Activated CD4-positive, alpha-beta T cell treated with anti-CD3 and anti-CD28 coated beads for 4 hours (primary cell): ENCODE measurements at places on chromosomes 13 and 19.

GRCh38 chr19:40396886-40397567 is 7.0 kb upstream of the HIPK4 start:
- no peak for DNase-seq

- DNase-seq: no peak
These were observed 2.1 kb upstream of the PCDH8 start for GRCh38 chr13:52850396-52851136.

DNA sequence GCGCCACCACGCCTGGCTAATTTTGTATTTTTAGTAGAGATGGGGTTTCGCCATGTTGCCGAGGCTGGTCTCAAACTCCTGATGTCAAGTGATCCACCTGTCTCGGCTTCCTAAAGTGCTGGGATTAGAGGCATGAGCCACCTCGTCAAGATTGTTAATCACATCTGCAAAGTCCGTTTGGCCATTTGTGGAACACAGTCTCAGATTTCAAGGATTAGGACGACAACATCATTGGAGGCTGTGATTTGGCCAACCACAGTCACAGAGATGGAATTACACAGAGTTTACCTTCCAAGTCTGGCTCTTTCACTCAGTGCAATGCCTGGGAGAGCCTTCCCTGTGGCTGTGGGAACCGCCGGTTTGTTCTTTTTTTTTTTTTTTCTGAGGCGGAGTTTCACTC is 17.8 kb downstream of the SULT2B1 start:
- DNase-seq: no peak

- no peak for DNase-seq
These were observed 22.3 kb upstream of the ZDHHC20 start for GRCh38 chr13:21481359-21481758.

GRCh38 chr13:43520351-43520750 is 266.4 kb downstream of the ENOX1 start:
- no peak for DNase-seq

DNA sequence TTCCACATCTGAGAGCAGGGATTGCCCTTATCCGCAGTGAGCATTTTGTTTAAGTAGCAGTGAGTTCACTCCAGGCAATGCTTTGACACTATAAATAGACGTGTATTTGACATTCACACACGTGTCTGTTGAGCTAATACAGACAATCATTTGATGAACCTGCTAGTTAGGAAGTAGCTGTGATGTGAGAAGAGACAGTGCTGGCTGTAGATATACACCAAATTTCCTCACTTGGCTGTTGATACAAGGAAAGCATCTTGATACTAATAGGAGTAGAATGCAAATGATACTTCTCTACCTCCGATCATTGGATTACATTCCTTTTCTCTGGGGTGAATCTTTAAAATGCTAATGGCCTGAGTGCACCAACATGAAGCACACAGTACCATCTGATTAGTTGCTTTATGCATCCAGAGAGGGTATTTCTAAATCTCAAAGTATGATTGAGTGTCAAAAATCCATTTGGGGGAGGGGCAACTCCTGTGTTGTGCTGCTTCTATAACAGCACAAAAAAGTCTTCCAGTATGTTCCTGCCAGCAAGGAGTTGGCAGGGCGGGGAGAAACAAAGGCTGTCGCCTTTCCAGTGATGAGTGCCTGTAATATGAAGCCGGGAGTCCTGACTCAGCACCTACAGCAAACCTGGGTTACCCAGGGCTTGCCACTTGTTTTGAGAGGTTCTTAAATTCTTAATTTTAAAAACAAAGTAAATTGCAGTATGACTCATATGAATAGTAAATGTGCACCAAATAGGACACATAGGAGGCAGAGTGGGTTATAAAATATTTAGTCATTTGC is 7.0 kb downstream of the CUL4A start:
- DNase-seq: no peak

GRCh38 chr13:37492741-37493514 is 105.6 kb downstream of the POSTN start:
- no peak for DNase-seq
